Inflammatory macrophage (primary cell): ENCODE measurements at places on chromosomes 12 and 14.

- no peak for DNase-seq
Observed at GRCh38 chr14:65258391-65258790, 154.1 kb upstream of the FUT8 start.

DNA sequence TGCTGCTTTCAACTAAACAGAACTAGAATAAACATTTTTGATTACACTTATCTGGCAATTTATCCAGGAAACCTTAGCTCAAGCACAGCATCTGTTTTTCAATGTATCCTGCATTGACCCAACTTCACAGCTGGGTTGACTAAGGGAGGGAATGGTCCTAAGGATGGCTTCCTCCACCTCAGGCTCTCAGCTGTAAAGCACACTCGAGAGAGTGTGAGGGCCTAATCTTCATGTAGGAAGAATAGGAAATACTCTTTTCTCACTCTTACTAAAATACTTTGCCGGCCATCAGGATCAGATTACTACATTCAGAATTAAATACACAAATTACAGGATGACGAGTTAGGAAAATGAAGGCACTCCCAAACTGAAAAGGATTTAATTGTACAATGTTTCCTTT is 7.2 kb downstream of the SETD3 start:
- DNase-seq, result no peak

- no peak for DNase-seq
Observed at GRCh38 chr14:96164861-96165490, 39.7 kb upstream of the BDKRB2 start.

DNA sequence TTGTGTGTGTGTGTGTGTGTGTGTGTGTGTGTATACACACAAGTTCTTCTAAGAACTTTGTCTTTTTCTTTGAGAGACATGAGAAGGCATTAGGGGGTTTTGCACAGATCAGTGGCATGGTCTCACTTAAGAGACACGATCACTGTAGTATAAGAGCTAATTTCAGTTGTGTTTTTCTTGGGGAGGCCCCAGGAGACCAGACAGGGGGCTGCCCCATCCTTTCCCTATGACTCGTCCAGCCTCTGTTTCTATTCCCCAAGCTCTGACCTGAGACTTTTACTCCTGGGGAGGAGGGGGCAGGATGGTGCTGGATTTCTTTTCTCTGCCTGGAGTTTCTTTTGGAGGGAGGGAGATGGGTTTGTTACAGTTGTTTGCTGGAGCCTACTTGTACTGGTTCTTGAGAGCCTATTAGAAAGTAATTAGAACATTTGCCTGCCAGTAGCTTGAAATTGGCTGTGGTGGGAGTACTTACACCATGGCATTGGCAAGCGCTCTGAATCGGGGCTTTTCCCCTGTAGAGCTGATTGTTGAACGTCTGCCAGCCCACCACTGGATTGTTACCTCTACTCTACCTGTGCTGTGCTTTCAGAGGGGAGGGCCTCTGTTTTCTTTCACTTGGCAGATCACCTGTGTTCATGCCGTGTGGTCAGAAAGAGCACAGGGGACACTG is 109.5 kb downstream of the TSPAN9 start:
- DNase-seq, result no peak

DNA sequence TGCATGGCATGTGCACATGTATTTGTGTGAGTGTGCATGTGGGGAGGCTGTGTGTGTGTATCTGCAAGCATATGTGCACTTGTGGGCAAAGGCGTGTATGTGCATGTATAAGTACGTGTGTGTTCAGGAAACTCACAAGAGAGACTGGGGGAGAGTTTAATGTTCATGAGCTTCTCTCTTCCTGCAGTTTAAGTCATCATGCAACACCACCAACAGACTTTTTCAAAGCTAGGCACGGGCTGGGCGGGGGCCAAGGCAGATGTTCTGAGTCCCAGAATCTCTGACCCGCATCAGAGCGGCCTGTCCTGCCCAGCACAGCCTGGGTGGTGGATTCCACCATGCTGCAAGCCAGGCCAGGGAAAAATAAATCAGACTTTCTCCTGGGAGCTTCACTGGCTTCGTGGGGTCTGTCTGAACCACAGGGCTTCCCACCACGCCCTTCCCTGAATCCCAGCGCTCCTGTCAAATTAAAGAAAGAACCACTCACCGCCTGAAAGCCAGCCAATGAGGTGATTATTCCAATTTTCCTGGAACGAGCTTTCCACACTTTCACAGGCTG is 75.7 kb downstream of the PITPNM2 start:
- no peak for DNase-seq

GRCh38 chr14:91400696-91401095 is 16.9 kb downstream of the CCDC88C start:
- DNase-seq, result no peak

DNA sequence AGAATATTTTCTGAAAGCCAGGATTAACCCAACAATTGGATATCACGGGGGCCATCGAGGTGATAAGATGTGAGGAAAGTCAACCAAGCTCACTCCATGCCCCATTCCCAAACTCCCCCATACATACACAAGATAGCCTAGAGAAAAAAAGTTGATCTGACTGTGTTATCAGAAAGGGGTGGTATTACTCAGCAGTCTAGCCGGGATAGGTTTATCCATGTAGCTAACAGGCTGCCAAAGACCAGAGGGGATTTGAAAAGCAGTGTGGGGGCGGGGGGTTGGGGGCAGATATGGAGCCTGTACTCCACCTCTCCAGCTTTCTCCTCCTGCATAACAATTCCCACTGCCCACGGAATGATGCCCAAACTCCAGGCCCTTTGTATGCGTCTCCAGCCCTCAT is 13.2 kb upstream of the MAP1LC3B2 start:
- DNase-seq, result no peak

GRCh38 chr12:108594-108993 is 42.0 kb downstream of the IQSEC3 start:
- DNase-seq, result no peak

DNA sequence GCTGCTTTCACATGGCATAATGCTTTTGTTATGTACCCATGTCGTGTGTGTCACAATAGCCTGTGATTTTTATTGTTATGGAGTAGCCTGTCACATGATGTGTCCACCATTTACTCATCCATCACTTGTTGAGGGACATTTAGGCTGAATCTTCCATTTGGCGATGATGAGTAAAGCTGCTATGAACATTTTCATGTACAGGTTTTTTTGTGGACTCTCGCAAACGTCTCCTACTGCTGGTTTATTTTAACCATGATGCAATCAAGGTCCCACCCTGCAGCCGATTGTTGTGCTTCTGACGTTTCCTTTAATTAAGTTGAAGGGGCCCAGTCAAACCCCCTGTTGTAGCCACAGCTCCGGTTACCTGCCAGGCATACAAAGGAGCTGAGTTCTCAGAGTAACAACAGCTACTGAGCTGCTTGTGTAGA is 63.2 kb downstream of the ZNF664 start:
- DNase-seq, result no peak

- DNase-seq, result no peak
Observed at GRCh38 chr12:82857276-82857675, 170.6 kb downstream of the TMTC2 start.

DNA sequence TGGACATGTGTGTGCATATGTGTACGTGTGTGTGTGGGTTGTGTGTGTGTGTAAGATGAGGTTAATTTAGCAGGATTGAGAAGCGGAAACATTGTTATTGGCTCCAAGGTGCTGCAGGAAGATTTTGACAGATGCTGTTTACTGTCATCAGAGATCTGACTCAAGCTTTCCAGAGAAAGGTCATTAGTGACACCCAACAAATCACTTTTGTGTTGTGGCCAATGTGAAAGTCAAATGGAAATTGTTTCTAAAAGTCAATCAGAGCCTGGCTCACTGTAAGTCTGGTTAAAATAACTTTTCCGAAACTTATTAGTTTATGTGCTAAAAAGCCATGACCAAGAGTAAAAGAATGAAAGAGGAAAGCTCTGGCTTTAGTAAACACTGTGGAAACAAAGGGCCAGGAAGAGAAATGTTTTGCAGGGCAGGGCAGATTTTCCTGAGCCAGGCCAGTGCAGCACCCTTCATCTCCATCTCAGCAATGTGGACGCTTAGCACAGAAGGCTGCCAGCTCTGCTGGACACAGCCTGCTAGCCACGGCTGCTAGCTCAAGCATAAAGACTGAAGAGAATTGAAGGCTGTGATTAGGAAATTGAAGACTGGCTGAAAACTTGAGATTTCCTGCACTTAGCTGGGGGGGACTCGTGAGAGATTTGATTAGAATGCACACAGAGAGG is 235.8 kb downstream of the NEDD1 start:
- DNase-seq, result no peak

GRCh38 chr12:18752947-18753346 is 15.0 kb downstream of the CAPZA3 start:
- DNase-seq, result no peak

DNA sequence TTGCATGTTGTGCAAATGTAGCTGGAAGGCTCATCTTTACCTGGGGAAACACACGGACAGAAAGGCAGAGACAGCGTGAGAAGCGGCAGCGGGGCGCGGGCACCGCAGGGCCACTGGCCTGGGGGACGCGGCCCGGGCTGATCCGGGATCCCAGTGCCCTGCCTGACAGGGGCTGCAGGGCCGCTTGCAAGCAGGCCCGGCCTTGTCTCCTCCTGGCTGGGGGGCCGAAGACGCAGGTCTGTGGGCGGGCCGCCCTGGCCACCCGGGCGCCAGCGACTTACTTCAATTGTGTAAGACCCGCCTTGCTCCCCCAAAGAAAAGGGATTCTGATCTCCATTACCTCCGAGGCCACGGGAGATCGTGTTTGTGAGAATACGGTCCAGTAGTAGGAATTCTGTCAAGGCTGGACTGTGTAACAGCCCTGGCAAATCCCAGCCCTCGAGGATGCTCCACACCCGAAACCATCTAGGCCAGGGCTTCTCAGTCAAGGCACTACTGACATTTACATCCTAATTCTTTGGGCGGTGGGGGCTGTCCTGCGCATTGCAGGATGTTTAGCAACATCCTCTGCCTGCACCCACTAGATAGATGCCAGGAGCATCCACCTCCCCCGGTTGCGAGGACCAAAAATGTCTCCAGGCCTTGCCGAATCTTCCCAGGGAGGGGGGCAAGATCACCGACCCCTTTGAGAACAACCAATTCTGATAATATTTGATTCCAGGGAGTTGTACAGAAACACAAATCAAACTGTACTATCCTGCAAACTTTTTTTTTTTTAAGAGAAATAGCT is 95.6 kb downstream of the BCL11B start:
- DNase-seq, result no peak

GRCh38 chr12:56158926-56159461 is 835 bp downstream of the MYL6 start:
- peak; percentile 57 for DNase-seq

DNA sequence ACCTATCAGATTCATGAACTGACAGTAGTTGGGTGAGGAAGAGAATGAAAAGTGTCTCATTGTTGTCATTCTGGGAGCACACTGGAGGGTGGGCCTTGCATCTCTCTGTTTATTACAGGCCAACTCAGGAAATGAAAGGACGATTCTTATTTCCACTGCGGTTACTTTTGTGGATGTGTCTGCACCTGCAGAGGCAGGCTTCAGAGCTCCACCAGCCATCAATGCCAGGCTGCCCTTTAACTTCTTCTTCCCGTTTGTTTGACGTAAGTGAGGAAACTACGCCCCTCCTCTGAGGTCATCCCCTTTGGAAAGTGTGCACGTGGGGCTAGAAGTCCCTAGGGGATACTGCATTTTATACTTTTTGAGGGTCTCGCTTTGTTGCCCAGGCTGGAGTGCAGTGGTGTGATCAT is 33.7 kb downstream of the TCTN1 start:
- DNase-seq, result peak; percentile 9

GRCh38 chr14:97395068-97395467 is 597.9 kb downstream of the VRK1 start:
- no peak for DNase-seq

- no peak for DNase-seq
Observed at GRCh38 chr12:122291431-122291830, 25.1 kb upstream of the VPS33A start.

DNA sequence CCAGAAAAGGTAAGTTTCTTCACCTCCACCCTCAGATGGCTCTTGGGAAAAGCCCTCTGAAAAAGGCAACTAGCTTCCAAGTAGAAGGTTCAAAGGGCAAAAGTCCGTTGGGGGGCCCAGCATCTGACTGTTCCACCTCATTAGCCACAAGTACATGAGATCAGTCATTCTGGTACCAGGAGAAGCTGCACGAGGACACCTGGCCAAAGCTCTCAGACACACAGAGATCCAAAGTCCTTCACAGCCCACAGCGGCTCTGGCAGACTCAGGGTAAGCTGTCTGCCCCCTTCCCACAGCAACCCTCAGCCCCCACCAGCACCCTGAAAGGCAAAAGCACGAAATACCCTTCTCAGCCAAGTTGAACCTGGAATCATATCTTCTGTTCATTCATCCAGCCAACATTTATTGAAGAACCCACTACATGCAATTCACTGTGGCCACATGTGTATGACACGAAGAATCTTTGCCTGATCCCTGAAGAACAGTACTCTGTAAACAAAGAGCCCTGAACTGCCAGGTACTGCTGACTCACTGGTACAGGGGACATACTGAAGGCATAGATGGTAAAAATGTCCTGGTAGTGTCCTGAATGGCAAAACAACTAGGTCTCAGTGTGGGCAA is 19.0 kb downstream of the SLC7A7 start:
- no peak for DNase-seq

- DNase-seq, result no peak
Observed at GRCh38 chr12:105507311-105508038, 177.0 kb downstream of the C12orf75 start.

- no peak for DNase-seq
Observed at GRCh38 chr12:45866299-45866698, 124.1 kb downstream of the SCAF11 start.

DNA sequence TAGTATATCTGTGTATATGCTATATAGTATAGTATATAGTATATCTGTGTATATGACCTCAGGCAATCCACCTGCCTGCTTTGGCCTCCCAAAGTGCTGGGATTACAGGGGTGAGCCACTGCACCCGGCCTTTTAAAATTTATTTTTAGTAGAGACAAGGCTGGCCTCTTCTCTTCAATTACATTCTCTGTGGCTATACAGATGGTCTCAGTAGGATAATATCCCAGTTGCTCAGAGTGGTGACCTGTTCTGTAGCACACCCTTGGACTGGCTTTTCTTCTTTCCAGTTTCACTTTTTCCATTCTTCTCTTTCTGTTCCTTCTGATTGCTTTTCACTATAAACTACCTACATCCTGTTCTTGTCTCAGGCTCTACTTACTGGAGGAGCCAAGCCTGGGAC is 3.1 kb upstream of the NFATC4 start:
- no peak for DNase-seq

DNA sequence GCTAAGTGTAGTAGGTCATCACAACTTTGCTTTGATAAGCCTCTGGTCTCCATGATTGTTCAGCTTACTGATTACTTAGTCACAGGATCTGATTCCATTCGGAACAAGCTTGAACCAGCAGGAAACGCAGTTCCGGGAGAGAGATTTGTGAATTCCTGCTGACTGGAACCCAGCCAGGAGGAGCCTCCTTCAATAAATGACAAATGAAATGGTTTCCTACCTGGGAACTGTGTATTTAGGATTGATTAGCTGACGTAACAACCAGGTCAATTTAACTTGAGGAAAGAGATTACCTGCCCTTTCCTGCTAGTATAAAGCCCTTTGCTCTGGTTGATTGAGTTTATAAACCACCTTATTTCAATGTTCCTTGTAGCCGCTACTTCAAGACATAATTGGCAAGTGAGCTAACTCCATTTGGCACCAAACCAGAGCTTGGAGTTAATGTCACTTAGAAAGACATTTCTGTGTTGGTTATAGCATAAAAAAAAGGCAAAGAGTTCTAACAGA is 35.1 kb upstream of the KCNH3 start:
- DNase-seq, result no peak

- no peak for DNase-seq
Observed at GRCh38 chr12:93390549-93391297, 13.0 kb downstream of the NUDT4 start.
